GM18507 (cell line): ENCODE measurements at places on chromosomes 2 and 18.

DNA sequence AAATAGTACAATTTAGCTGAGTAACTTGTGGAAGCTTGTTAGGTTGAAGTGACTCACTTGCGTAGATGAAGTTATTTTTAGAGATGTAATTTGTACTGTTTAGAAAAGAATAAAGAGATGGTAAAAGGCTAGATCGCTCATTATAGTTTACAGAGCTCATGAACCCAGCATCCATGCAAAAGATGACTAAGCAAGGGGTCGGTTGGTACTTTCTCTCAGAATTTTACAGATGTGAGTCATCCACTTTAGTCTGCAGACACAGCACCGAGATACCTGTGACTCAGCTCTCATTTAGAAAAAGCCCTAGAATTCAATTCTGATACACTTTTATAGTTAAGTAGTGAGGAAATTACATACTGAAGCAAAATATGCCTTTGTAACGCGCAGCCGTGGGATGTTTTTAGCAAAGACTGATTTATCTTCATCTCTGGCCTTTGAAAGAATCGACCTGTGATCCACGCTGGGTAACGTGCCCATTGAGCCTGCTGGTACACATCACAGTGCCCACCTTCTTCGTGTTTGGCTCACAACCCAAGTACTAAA lies 116.5 kb upstream of the FOSL2 start:
- no peak for DNase-seq

GRCh38 chr2:60064687-60065389 lies 488.6 kb downstream of the BCL11A start:
- DNase-seq, result no peak

DNA sequence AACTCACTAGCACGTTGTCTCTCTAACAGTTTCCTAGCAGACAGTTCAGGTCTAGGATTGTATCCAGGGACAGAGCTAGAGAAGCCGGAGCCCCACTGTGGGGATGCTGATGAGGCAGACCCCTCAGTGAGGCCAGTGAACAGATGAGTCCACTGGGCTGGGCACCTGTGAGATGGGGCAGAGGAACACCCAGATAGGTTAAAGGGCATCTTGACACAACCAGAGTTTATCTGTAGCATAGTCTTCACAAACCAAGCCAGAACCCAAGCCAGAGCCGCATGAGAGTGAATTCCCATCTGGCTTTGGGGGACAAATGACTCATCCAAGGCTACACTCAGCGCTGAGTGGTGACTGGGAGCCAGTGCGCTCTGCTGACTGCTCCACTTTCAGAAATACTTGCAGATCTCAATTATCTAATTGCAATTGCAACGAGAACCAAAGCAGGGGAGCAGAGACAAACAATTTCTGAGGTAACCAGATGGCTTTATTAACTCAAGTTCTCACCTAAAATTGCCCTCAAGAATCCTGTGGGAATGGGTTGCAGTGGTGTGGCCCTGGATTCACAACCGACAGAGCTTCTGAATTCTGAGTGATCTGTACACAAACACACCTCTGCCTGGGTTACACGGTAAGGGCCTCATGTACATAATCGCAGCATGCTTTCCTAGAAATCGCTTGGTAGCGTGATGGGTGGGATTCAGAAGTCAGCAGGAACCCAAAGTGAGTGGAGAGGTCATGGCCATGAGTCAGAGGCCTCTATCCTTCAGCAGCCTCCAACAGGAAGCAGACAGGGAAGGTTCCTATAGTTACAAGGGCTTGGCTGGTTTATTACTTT lies 48.7 kb upstream of the MSH2 start:
- DNase-seq, result no peak

GRCh38 chr18:63207835-63208234 lies 111.7 kb downstream of the BCL2 start:
- DNase-seq, result no peak

DNA sequence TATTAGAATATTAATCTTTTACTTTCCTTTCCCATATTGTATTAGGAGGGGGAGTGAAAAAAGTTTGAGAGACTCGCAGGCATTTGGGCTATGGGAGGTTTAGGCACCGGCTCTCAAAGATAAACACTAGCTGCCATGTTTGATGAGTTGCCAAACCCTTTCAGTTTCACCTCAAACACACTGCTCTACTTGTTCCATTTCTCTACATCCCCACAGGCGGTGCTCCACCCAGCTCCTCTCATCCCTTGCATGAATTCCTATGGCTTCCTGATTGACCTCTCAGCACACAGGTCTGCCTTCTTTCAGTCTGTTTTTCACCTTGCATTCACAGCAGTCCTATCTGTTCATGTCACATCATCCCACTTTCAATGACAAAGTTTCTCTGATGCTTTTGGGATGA lies 65.7 kb downstream of the MEP1B start:
- no peak for DNase-seq

GRCh38 chr2:91442246-91442905 lies 2750.9 kb downstream of the RPIA start:
- DNase-seq, result no peak

DNA sequence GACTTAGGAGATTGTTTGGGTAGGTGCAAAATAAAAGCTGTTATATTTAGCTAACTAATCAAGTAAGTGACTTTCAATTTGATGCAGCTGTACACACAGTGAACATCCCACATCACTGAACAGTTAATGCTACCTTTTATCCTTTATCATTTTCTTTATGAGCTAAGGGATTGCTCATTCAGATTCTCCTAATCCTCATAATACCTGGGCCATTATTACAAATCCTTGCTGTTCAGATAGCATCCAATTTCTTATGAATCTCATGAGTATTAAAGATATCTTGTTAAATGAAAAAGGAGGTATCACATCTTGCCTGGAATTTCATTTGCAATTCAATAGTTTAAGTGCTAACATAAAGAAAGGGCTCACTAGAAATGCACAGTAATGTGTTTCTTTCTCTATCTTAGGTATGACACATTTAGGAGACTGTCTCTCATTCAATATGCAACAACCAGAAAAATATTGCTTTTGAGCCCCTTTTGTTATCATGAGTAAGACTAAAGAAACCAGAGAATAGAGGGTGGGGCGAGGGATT lies 918.5 kb downstream of the CBLN2 start:
- DNase-seq, result no peak

DNA sequence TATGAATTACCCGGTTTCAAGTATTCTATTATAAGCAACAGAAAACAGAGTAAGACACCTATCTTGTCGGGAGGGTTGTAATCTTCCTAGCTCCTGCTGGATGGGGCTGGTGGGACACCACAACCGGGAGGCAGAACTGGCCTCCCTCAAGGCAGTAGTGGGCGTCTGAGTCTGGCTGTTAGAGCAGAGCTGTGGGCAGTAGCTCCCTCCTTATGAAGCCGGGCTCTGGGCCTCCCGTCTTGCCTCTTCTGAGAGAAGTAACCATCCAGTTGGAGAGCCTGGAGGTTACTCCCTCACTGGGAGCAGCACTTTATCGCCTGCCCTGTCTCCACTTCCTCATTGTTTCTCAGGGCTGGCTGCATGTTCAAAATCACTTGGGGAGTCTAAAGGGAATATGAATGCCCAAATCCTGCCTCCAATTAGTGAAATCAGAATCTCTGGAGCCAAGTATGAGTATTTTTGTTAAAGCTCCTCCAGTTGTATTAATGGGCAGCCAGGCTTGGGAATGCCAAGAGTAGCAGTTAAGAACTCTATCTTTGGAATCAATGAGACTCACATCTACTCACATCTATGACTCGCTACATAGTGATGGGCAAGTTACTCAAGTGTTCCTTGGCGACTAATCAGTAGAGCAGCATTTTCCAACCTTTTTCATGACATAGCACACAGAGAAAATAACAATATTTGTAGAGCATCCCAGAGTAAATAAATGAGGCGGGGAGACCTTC lies 27.3 kb upstream of the NRP2 start:
- DNase-seq, result no peak

DNA sequence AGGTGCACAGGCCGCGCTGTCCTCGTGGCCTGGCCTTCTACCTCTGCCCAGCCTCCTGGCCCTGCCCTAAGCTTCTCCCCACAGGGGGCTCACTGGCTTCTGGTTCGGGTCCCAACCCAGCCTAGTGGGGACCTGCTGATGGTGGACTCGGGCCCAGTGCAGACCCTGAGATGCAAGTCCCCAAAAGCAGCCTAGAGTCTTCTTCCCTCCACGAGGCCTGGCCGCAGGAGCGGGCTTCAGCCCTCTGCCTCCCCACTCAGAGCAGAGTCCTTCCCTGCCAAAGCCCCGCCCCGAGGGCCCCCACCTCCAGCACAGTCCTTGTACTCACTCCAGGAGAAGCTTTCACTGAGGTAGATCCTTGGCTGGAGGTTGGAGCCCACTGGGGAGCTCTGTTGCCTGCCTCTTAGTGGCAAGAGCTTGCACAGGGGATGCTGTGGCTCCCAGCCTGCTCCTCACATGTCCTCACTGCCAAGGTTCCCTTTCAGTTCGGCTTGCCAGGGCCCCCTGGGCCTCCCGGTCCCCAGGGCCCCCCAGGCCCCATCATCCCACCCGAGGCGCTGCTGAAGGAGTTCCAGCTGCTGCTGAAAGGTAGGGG lies 3.6 kb downstream of the ERFE start:
- DNase-seq, result no peak
